CD4-positive, alpha-beta T cell treated with Interleukin-4 for 4 hours (primary cell): ENCODE measurements at places on chromosomes 4 and X.

DNA sequence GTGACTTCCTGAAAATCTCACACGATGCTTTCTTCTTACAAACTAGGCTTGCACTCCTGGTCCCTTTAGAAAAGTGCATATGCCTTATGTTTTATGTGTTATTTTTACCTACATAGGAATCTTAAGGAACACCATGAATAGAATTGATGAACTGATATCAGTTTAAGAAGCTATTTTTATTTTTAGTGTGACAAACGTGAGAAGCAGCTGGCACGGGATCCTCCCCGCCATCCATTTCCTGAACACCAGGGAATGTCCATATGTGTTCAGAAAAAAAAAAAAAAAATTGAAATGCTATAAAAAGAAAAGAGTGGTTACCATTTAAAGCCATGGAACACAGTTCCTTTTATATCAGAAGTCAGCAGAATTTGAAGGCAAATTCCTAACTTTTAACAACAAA is 1096.1 kb upstream of the PRKX start:
- no peak for DNase-seq

DNA sequence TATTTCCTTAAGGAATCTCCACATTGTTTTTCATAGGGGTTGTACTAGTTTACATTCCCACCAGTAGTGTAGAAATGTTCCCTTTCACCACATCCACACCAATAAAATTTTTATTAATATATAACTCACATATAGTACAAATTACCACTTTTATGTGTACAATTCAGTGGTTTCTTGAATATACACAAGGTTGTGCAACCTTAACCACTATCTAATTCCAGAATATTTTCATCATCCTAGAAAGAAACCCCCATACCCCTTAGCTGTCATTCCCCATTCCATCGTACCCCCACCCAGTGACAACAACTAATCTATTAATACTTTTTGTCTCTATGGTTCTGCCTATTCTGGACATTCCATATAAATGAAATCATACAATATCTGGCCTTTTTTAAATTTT is 108.3 kb upstream of the USP9X start:
- DNase-seq = no peak

DNA sequence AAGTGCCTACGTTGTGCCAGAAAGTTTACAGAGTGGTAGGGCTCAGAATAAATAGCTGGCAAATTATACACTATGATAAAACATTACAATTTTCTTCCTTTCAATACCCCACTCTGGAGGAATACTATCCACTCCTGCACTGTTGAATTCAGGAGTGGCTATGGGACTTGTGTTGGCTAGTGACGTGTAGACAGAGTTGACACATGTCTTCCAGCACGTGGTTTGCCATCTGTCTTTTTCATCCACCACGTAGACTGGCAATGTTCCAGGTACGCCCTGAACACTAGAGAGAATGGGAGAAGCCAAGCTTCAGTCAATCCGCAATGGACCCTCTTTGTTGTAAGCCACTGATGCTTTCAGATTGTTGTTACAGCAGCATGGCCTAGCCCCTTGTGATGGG is 168.8 kb upstream of the RBPJ start:
- DNase-seq = no peak

GRCh38 chrX:107389726-107390125 is 59.7 kb upstream of the FRMPD3 start:
- no peak for DNase-seq
